ENCODE measurements at places on chromosomes 5 and 9. TPM values are rescaled to one million over a fixed set of nuclear protein-coding genes. Genes with fewer than 3 reads are reported as not detected.

PDCD1LG2 gene
- 0.17 TPM for polyA plus RNA-seq

GRCh38 chr5:133029416-133029815, 3.1 kb upstream of the ZCCHC10 start:
- no peak for DNase-seq

- no peak for DNase-seq
These were observed 1.6 kb upstream of the FBXW11 start for GRCh38 chr5:172008111-172008455.

DNA sequence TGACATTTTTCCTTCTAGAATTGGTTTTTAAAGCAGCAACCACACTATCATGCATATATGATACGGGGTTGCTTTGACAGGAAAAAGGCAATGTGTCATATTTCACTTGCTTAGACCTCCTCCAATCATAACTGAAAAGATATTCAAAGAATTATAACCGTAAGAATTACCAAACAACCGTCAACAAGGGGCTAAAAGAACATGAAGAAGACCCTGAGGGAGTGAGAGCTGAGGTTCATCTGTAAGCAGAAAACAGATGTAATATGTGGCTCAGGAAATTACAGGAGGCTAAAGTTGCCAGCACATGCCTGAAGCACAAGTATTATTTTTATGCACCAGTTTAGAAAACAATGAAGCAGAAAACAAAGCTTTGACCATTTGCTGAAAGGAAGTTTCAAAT, 78.9 kb downstream of the APBA1 start:
- no peak for DNase-seq

CARD9 gene
- polyA plus RNA-seq: 2.0 TPM

CCL28 gene
- polyA plus RNA-seq: 4.8 TPM

GRCh38 chr5:11390291-11390767, 513.9 kb downstream of the CTNND2 start:
- no peak for DNase-seq

GRCh38 chr9:107989544-107989943, 500.0 kb upstream of the KLF4 start:
- no peak for DNase-seq

ST6GALNAC4 gene
- polyA plus RNA-seq: 10.4 TPM

- DNase-seq: peak; percentile 39
These were observed 95.7 kb downstream of the TTC39B start for GRCh38 chr9:15211160-15211814.

PCSK5 gene
- polyA plus RNA-seq: 12.5 TPM

DNA sequence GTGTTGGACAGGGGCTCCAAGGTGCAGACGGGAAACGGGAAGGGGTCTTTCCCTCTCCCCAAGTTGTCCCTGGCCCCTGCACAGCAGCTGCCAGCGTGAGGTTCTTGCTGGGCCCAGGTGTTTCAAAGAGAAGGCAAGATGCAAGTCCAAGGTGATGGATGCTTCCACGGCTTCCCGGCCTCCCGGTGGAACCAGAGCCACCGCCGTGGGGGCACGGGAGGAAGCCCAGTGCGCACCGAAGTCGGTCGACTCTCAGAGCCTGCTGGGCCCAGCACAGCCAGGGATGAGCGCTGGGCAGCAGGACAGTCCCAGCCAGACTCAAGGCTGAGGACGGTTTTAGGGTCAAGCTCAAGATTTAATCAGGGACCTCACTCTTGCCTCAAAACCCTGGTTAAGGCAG, 25.2 kb upstream of the BARHL1 start:
- DNase-seq: no peak
